Esophagus squamous epithelium (tissue), 5 donors: ENCODE measurements at places on chromosomes 2 and 18.

DNA sequence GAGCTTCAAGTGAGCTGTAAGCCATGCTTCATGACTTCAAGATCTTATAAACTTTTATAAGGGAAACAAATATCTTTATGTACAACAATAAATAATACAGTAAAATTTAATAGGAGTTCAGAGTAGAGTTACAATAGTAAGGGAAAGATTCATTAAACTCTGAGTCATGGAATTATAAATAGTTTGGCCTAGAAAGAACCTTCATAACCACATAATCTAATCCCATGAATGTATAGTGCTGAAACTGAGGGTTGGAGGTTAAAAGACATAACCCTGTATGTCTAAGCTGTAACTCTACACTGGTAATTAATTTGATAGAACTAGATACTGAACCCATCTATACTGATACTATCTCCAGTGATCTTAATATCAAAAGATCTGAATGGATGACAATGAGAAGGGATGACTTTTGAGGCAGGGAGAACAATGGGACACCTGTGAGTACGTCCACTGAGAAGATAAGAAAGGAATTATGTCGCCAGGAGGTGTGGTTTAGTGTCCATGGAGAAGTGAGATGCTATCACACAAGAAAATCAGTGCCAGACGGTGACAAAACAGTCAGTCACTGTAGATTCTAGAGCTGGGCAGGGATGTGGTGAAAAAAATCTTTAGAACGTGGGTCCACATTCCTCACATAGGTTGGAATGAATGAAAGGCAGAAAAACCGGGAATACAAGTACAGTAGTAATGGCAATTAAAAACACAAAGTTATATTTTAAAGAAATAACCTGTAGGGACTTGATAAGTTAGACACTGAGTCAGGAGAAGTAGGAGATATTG, 1.1 kb downstream of the IL1F10 start:
- DNase-seq: no peak

GRCh38 chr18:23143016-23143814, 7.9 kb downstream of the CABLES1 start:
- no peak for DNase-seq

DNA sequence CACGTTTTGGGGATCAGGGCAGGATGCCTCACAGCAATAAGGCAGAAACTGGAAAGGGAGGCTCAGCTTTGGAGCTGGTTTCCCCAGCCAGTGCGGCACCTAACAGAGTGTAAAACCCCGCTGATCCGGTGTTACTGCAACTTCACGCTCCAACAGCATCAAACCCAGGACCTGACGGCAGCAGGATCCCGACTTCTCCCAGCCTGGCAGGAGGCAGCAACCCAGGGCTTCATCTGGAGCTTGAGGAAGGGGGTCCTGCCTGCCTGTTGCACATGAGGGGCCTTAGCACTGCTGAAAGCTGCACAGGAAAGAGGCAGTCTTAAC, 209.8 kb downstream of the MGAT5 start:
- DNase-seq: no peak

DNA sequence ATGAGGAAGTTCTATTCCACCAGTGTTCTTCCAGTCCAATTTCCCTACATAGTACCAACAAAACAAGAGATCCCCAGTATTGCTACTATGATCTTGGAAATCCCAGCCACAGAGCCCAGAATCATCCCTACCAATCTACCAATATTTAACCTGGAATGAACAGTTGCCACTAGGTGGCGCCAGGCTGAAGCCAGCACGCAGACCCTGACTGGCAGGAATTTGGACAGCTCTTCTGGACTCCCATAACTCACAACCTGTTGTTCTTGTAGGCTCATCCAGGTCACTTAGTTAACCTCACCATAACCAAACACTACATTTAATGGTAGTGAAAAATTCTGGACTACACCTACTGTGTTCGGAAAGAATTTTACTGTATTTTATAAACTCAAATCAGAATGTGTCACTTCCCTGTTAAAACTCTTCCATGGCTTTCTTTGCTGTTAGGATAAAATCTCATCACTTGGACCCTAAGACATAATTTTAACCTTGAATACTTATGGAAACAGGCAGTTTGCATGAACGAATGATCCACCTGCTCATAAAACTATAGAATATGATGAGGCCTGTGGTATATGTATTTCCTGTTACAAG, 59.8 kb upstream of the SLC38A11 start:
- DNase-seq: no peak

GRCh38 chr2:155730804-155731203, 601.7 kb downstream of the NR4A2 start:
- no peak for DNase-seq

DNA sequence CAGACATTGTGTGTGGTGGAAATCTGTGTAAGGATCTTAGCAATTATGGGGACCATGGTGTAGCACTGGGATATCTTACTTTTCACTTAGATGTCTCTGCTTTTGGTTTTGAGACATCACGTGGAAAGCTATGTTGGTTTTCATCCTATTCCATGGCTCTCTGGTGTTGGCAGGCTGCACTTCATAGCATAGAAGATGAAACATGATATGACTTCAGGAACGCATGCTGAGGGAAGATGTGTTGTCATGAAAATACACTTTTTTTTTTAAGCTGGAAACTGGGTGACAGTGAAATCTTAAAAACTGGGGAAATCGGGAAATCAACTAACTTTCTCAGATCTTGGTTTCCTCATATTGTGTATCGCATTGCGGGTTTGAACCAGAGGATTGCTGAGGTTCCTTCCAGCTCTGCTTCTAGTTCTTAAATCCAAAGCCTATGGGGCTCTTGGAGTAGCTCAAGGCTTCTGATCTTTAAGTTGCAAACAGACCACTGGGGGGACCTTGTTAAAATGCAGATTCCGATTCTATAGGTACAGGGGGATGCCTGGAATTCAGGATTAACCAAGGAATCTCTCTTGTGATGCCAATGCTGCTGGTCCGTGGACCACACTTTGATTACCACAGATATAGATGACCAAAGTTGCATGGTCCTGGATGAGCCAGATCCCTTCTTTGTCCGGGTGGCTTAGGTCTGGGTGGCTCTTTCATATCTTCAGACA, 160.7 kb downstream of the SH3RF3 start:
- DNase-seq: no peak

GRCh38 chr2:199223791-199224190, 233.9 kb downstream of the SATB2 start:
- DNase-seq: no peak
